Foreskin keratinocyte (primary cell): ENCODE measurements at places on chromosomes 1 and 21. TPM values are rescaled to one million over a fixed set of nuclear protein-coding genes. Genes with fewer than 3 reads are reported as not detected.

DRAXIN gene
- not detected in 2 replicates for total RNA-seq

AKT3 gene
- 5.7 and 8.3 TPM in 2 replicates for total RNA-seq

CD2 gene
- not detected in 2 replicates for total RNA-seq

PCP4L1 gene
- not detected in 2 replicates for total RNA-seq

PTPRU gene
- 16.1 and 17.5 TPM in 2 replicates for total RNA-seq

TTLL7 gene
- 6.3 and 7.9 TPM in 2 replicates for total RNA-seq

TPTE gene
- not detected in 2 replicates for total RNA-seq

RGS1 gene
- total RNA-seq, result not detected in 2 replicates

NIT1 gene
- 40.5 and 45.9 TPM in 2 replicates for total RNA-seq

ZNF124 gene
- total RNA-seq, result 14.9 and 15.1 TPM in 2 replicates

BSDC1 gene
- total RNA-seq, result 33.8 and 39.7 TPM in 2 replicates

RGSL1 gene
- total RNA-seq, result not detected in 2 replicates

VASH2 gene
- 0.14 and 0.27 TPM in 2 replicates for total RNA-seq

EXOSC10 gene
- total RNA-seq, result 76.9 and 82.5 TPM in 2 replicates

PODN gene
- total RNA-seq, result not detected in 2 replicates

ARHGEF11 gene
- 16.5 and 18.4 TPM in 2 replicates for total RNA-seq

AMPD1 gene
- total RNA-seq, result not detected in 2 replicates

SH2D2A gene
- 8.4 and 12.1 TPM in 2 replicates for total RNA-seq

TESK2 gene
- 2.0 and 2.2 TPM in 2 replicates for total RNA-seq

SERPINC1 gene
- total RNA-seq, result not detected in 2 replicates
